Tibial artery (tissue), 4 donors: ENCODE measurements at places on chromosomes 4 and X.

- H3K4me3 ChIP-seq: no peak overlapping the region
- H3K36me3 ChIP-seq: no peaks in the 10 kb centered on the region
- no peak for DNase-seq
Measured at GRCh38 chrX:100353326-100353725, 56.7 kb downstream of the PCDH19 start.

- H3K27ac ChIP-seq: no peak overlapping the region
- no peak for DNase-seq
- no peaks in the 10 kb centered on the region for H3K4me1 ChIP-seq
- H3K4me3 ChIP-seq: no peak overlapping the region
- no peaks in the 10 kb centered on the region for H3K27me3 ChIP-seq
Measured at GRCh38 chr4:106766519-106766918, 269.6 kb downstream of the DKK2 start.

- H3K27me3 ChIP-seq: no peaks in the 10 kb centered on the region
- H3K36me3 ChIP-seq: no peaks in the 10 kb centered on the region
- no peak overlapping the region for H3K4me3 ChIP-seq
- DNase-seq: no peak
Measured at GRCh38 chrX:17697191-17697590, 40.1 kb upstream of the SCML1 start.

DNA sequence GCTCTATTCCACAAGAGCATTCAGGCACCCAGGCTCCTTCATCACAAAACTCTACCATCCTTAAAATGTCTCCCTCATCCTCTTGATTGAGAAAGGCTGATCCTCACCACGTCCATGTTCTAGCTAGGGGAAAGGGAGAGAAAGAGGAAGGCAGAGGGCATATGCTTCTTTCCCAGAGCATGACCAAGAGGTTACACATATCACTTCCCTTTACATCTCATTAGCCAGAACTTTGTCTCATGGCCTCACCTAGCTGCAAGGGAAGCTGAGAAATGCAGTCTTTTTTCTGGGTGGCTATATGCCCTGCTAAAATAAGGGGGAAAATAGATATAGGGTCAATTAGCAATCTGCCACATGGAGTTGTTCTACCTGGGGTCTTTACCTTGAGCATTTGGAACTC is 42.7 kb downstream of the LONRF3 start:
- no peak overlapping the region for H3K4me3 ChIP-seq
- no peaks in the 10 kb centered on the region for H3K27me3 ChIP-seq
- no peak overlapping the region for H3K27ac ChIP-seq

DNA sequence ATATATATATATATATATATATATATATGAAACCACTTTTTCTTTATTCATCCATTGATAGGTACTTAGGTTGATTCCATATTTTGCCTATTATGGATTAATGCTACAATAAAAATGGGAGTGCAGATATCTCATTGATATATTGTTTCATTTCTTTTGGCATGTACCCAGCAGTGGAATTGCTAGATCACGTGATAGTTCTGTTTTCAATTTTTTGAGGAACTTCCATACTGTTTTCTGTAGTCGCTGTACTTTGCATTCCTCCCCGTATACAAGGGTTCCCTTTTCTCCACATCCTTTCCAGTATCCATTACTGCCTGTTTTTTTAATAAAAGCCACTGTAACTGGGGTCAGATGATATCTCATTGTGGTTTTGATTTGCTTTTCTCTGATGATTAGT is 124.6 kb downstream of the GABRB1 start:
- H3K4me3 ChIP-seq: no peak overlapping the region
- no peak overlapping the region for H3K27ac ChIP-seq
- no peaks in the 10 kb centered on the region for H3K27me3 ChIP-seq
- H3K4me1 ChIP-seq: no peaks in the 10 kb centered on the region
- H3K36me3 ChIP-seq: no peaks in the 10 kb centered on the region

DNA sequence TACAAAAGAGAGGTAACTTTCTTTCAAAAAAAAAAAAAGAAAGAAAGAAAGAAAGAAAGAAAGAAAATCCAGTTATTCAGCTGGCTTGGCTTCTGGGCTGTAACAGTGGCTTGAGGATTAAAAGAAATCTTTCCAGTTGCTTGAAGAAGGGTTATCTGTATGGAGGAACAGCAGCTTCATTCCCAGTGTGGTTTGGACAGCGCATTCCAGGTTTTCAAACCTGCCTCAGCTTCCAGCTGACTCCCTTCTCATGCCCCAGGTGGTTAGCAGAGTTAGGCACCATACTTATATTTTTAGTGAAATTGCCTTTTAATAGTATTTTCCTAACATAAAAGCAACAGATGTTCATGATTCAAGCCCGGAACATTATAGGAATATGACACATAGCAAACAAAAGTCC is 48.6 kb downstream of the TMEM164 start:
- H3K27ac ChIP-seq: no peak overlapping the region
- no peaks in the 10 kb centered on the region for H3K4me1 ChIP-seq
- no peak for DNase-seq
- H3K4me3 ChIP-seq: no peak overlapping the region
- no peaks in the 10 kb centered on the region for H3K27me3 ChIP-seq

DNA sequence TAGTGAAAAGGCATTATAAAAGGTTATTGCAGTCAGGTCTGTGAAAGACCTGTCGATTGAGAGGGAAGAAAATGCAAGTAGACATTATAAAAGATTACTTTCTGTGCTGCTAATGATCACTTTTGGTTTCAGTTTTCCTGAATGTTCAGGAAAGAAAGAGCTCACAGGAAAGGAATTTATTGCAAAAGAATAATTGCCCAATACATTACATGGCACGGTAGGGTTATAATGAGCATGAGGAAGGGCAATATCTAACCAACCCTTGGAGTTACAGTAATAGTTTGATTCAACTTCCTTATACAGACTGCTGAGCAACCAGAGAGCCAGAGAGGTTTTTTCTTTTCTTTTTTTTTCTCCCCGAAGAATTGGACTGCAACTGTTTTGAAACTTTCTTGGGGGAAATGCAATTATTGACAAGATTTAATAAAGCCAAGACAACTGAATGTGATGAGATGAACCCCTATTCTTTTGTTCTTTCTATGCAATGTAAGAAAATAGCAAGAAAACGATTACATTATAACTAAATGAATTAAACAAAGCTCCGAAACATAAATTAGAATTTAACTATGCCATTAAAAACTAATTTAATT is 247.0 kb downstream of the C4orf33 start:
- no peak overlapping the region for H3K4me3 ChIP-seq
- no peak for DNase-seq
- H3K4me1 ChIP-seq: peaks cover 4% of the 10 kb centered on the region
- no peaks in the 10 kb centered on the region for H3K36me3 ChIP-seq
